ENCODE measurements at places on chromosomes 11 and 22.

DNA sequence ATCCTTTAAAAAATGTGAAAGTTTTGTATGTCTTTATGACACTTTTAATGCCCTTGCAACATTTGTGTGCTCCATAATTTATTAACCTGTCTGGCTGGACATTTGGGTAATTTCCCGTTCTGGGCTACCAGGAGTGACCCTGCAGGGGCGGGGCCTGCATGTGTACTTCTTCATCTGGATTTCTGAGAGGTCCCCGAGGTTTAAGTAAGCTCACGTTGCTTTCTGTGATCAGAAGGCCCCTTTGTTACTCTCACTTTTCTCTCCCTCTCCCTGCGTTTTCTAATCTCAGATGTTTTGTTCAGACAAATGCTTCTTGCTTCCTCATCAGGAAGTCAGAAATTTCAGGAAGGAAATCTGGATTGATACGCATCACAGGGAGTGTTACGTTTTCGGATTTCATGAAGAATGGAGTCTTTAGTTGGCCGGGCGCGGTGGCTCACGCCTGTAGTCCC, 78.9 kb upstream of the CRYBB3 start:
- DNase-seq: no peak

GRCh38 chr22:42699281-42699975, 21.2 kb downstream of the A4GALT start:
- no peak for DNase-seq

GRCh38 chr11:57402188-57403002, 11.9 kb upstream of the PRG2 start:
- no peak for DNase-seq

DNA sequence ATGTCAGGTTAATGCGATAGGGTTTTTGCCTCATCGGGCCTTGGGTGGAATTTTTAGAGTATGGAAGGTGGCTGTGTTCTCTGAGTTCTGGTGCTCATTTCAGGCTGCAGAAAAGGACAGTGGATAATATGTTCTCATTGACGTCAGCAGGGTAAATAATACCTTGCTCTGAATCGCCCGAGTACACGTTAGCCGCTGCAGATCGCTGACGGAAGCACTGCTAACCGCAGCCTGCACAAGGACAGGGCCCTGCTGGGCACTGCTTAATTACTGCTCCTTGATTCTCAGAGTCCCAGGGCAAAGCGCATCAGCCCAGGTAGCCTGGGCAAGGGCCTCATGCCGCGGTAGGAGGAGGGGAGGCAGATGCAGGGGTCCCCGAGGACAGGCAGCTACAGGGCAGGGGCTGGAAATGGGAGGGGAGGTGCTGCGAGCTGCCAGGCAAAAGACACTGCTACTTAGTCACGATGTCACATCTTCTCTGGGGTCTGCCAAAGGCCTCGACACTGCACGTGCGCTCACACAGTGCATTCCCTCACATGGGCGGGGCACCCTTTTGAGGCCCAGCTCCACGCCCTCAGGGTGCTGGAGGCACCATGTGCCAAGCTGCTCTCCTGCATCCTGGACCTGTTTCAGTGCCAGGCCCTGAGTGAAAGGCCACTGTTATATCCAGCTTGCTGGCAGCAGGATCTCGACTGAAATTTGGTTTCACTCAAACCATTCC, 35.2 kb downstream of the PPP2R1B start:
- no peak for DNase-seq

DNA sequence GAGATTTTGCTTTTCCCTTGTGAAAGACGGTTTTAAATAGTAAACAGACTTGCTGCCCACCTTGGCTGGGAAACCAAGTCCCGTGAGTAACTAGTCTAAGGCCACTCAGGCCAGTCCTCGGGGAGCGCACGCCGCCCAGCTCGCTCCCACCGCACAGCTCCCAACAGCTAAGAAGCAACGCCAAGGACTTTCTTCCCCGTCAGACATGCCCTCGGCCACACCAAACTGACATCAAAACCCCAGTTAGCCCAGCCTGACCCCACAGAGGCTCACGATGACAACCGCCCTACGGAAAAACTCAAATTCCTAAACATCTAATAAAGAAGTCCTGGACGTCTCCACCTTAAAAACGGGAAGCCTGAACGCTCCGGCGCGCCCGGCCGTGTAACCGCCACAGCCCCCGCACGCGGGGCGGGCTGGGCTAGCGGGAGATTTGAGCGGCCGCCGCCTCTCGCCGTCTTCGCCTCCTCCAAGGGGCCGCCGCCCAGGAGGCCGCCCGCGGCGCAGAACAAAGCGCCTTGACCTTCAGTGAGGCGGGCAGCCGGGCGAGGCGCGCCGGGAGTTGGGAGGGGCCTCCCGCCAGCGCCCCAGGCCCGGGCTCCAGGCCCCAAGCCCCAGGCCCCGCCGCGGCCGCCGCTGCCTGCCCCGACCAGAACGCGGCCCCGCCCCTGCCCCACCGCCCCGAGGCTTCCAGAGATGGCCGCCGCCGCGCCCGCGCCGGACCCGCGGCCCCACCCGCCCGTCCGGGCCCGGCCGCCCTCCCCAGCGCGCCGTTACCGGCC, 486 bp downstream of the NAP1L4 start:
- DNase-seq: no peak

- DNase-seq: no peak
Measured at GRCh38 chr11:134759274-134759673, 347.2 kb upstream of the B3GAT1 start.

DNA sequence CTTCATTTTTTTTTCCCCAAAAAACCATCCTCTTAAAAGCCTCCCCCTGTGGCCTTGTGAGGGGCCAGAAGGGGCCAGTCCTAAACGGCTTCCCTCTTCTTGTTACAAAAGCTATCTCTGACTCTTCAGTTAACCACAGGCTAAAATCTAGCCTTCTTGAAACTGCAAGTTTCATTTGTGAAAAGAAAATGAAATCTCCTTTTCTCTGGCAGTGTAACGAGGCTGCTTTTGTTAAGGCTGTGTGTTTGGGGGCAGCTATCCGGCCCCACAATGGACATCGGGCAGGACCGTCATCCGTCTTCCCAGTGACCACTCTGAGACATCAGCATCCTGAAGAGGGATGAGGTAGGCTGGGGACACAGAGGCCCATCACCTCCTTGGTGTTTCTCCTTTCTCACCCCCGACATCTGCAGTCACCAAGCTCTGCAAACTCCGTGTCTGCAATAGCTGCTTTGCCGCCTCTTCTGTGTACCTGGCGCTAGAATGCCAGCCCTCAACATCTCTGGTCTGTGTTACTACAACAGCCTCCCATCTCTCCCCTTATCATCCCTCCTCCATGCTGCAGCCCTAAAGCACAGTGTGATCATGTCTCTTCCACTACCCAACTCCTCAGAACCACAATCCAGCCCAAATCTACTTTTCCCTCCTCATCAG, 94.0 kb downstream of the RCN1 start:
- no peak for DNase-seq

GRCh38 chr11:81497202-81497804, 1236.4 kb downstream of the FAM181B start:
- no peak for DNase-seq

DNA sequence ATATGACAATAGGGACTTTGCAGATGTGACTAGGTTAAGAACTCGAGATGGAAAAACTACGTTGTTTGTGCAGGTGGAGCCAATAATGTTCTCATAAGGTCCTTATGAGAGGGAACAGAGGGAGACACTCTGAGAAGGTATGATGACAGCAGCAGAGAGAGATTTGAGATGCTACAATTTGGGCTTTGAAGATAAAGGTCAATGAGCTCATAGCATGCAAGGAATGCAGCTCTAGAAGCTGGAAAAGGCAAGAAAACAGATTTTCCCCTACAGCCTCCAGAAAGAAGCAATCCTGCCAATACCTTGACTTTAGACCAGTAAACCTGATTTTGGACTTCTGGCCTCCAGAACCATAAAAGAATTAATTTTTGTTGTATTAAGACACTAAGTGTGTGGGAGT, 21.1 kb downstream of the FAM76B start:
- DNase-seq: no peak

DNA sequence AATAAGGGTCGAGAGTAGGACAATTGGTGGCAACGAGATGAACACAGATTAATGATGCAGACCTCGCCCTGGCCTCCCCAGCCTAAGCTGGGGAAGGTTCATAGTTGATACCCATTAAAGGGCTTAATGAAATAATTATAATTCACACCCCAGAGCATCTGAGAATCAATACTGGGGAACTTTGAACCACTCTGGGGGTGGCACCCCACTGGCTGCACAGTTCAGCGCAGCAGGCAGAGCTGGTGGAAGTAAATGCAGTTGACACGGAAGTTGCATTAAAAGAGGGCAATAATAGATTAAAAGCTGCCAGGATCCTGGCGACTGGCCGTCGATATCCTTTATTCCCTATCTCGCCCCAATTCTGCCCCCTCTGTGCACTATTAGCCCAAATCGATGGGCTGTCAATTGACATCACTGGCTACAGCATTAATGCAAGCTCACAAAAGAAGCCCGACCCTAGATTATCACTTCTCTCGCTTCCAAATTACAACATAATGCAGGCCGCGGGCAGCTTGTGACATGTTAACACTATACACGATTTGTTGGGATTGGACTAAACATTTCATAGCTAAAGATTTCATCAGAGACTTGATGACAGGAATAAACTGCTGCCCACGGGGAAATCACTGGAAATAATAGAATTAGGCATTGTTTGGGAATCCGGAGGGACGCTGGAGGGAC, 14.5 kb downstream of the HSPA8 start:
- no peak for DNase-seq

- no peak for DNase-seq
Measured at GRCh38 chr11:92376146-92376599, 151.6 kb downstream of the FAT3 start.

DNA sequence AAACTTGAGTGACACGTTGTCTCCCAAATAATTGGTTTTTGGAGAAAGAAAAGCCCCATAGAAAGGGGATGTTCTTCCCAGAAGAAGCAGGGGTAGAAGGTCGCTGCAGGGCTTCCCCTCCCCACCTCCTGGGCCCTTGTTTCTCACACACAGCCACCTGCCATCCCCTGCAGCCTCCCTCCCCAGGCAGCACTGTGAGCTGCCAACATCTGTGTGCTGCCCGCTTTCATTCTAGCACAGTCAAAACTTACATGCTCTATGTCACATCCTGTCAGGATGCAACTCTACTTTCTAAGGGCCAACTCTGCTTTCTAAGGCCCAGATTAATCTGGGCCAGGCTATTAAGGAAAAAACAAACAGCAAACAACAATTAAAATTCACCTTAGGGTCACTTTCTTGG, 309.4 kb upstream of the ZC3H12C start:
- DNase-seq: no peak
